ENCODE measurements at places on chromosomes 4 and X.
A peak's percentile ranks its signal among the peaks of the same experiment; 100 is the strongest.

GRCh38 chrX:39361736-39362135 is 560.5 kb downstream of the MID1IP1 start:
- DNase-seq = no peak

DNA sequence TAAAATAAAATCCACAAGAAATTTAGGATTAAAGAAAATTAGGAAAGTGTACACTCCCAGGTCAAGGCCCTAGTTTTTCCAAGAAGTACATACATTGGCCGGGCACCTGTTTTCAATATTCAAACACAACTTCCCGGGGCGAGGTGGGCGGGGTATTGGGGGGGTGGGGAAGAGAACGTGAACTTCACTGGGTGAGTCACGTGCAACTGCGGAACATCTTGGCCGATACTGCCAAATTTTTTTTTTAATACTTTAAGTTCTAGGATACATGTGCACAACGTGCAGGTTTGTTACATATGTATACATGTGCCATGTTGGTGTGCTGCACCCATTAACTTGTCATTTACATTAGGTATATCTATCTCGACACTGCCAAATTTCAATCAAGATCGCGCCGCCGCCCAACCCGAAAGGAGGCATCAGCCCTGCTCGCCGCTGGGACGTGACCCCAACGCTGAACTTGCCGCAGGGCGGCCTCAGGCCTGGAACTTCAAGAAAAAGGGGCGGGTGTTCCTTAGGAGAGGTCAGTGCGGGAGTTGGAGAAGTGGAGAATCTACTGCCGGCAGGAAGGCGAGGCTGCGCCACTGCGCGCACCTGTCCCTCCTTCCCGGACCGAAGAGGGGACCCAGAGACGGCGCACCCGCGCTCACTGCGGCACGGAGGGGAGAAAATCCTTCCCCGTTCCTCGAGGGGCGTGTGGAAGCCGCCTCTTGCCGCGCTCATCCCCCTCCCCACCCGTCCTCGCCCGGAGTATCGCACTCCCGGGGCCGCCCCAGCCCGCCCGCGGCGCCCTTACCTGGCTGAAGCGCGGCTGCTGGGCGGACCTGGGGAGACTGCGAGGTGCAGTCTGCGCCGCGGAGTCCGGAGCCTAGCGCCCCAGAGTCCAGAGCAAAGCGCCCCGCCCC is at the start of gene TEC:
TSS of gene TEC (minus strand) at position 883 of the 905 bp plus-strand sequence. CDS start 41,224 bp downstream, outside the sequence.
- peak; percentile 42 for DNase-seq

DNA sequence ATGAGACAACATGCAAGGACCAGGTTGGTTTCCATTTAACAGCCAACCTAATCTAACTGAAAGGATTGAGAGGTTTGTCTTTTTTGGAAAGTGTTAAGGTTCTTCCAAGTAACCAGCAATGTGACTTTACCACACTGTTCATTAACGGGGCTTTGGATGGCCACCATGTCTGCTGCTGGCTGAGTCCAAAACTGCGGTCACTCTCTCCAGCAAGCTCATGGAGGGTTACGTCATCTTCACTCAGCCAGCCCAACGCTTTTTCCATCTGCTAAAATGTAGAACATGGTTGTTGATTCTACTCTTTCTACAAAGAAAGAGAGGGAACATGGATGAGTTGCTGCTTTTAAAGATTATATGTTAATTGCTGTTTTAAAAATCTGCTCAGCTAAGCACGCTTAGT is 11.0 kb downstream of the PKD2 start:
- DNase-seq = no peak

GRCh38 chr4:139575072-139575471 is 19.1 kb upstream of the SETD7 start:
- no peak for DNase-seq

GRCh38 chr4:84875636-84876371 is 90.7 kb downstream of the WDFY3 start:
- DNase-seq = no peak

GRCh38 chrX:76920607-76921006 is 493.1 kb downstream of the MAGEE1 start:
- DNase-seq = no peak

- DNase-seq = no peak
Measured at GRCh38 chr4:111475001-111475400, 670.3 kb upstream of the FAM241A start.

- peak; percentile 22 for DNase-seq
Measured at GRCh38 chr4:113809311-113809710, 47.8 kb upstream of the CAMK2D start.

DNA sequence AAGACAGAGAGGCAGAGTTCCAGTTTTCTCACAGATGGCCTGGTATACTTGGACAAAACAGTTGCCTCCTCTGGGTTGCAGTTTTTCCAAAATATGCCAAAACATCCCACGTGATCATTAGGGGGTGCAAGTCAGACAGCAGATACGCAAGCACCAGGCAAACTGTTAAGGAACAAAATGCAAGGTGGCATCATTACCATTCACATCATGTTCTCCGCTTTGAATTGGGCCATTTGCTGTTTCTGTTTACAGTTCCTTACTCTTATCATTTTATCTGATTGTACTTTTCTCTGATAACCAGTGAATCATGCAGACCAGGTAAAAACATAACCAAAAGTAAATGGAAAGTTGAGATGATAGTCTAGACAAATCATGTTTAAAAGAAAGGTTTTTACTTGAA is 16.4 kb upstream of the HMGB3 start:
- DNase-seq = no peak

- DNase-seq = no peak
Measured at GRCh38 chr4:4792466-4792865, 67.0 kb upstream of the MSX1 start.

DNA sequence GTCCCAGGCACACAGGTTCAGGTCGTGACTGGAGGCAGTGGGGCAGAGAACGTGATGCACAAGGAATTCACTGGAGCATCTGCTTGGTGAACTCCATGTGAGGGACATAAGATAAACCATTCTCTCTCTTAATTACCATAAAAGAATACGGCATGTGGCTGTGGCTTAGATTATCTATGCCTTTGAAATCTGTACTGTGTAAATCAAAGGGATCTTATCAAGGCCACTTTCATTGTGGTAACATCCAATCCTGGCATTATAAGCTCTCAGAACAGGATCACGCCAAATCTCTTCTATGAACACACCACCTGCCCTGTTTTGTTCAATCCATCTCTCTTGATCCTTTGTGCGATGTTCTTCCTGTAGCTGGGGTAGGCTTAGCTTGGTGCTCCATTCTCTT is 192.3 kb downstream of the SPATA18 start:
- DNase-seq = no peak

- no peak for DNase-seq
Measured at GRCh38 chrX:69080855-69081465, 84.3 kb downstream of the PJA1 start.

DNA sequence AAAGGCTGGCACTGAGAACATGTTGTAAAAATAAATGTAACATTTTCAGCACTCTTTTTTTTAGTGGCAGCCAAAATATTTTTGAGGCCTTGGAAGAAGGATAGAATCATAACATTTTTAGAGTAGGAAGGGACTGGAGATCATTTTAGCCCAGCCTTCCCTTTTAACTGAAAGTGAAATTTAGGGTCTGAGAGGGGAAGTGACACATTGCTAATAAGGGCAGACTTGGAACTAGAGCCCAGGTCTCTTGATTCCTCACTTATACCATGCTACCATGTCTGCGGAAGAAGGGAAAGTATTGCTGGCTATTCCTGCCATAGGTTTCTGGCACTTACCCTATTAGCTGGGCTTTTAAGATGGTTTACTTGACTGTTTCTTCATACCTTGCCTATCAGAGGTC is 4.8 kb downstream of the WDR44 start:
- no peak for DNase-seq

GRCh38 chrX:10932842-10933440 is 178.2 kb upstream of the HCCS start:
- DNase-seq = no peak

DNA sequence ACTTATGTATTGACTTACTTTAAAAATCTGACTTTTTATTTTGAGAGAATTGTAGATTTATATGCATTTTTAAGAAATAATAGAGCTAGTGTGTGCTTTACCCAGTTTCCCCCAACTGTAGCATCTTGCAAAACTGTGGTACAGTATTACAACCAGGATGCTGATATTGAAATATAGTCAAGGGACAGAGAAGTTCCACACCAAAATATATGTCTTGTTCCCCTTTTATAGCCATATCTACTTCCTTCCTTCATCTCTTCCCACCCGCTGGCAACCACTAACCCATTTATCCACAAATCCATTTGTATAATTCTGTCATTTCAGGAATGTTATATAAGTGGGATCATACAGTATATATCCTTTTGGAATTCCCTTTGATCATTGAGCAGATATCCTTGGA is 16.8 kb downstream of the KDM6A start:
- DNase-seq = no peak

DNA sequence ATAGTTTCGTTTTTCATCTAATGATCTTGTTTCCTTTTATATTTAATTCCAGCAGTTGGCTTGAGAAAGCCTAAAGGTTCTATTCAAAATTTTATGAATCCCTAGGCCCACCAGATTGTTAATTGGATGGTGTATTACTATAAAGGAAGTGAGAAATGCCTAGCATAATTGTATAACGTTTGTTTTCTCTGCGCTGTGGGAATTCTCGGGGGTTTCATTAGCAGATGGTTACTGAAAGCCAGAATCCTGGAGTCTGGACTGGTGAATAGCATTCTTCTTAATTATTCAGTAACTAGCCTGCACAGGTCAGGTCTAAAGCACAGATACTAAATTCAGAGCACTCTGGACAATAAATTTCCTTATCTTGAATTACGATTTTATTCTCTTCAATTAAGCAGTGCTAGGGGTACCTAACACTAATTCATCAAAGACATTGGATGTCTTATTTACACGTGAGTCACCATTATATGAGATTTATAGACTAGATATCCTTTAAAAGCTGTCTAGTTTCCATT is 459.4 kb downstream of the DTHD1 start:
- DNase-seq = no peak

DNA sequence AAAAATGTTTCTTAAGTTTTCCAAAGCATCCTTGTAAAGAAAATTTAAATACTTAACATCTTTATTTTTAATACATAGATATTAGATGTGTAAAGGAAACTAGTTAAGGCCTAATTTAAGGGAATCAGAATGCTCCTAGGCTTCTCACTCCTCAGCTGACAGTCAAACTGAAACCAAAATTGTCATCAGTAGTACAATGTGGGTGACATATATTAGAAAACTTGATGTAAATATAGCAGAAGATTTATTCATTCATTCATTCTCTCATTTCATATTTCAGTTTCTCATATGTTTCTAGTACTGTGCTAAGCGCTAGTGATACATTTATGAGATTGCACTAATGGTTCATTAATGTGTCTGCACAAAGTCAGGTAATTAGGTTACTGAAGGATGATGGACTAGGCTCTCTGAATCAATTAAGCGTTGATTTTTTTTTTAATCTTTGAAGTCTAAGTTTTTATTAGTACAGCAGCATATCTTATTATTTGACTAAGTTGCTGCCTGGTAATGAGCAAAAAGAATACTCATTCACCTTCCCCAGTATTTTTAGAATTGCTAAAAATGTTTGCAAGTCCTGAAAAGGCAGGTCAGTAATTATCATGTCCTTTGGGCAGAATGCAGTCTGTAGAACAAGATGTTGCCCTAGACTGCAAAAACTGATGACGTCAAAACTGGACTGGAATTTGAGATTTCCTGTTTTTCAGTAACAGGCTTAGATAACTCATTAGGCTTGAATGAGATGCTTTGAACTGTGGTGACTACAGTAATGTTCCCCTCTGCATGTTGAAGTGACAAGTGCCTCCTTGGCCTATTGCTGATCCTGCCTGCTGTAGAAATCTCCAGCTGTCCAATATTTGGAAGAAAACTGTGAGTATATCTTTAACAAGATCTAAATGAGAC is 128.7 kb downstream of the ARHGAP24 start:
- DNase-seq = no peak

- no peak for DNase-seq
Measured at GRCh38 chr4:89351201-89351600, 43.6 kb upstream of the GPRIN3 start.

DNA sequence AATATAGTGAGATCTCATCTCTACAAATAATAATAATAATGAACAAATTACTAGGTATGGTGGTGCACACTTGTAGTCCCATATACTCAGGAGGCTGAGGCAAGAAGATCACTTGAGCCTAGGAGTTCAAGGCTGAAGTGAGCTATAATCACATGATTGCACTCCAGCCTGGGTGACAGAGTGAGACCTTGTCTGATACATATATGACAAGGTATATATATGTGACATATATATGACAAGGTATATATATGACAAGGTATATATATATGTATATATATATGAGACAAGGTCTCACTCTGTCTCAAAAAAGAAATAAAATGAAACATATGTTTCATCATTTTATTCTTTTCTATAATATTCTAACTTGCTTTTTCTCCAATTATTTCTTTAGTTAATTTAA is 278.1 kb upstream of the TET2 start:
- no peak for DNase-seq

DNA sequence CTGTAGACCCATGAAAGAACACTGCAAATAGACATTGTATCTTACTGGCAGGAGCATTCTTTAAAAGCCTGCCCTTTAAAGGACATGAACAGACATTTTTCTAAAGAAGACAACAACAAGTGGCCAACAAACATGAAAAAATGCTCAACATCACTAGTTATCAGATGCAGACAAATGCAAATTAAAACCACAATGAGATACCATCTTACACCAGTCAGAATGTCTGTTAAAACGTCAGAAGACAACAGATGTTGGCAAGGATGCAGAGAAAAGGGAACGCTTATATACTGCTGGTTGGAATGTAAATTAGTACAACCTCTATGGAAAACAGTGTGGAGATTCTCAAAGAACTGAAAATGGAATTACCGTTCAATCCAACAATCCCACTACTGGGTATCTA is 77.2 kb downstream of the ATP10D start:
- DNase-seq = no peak

GRCh38 chr4:90503677-90504076 is 376.5 kb downstream of the CCSER1 start:
- no peak for DNase-seq

DNA sequence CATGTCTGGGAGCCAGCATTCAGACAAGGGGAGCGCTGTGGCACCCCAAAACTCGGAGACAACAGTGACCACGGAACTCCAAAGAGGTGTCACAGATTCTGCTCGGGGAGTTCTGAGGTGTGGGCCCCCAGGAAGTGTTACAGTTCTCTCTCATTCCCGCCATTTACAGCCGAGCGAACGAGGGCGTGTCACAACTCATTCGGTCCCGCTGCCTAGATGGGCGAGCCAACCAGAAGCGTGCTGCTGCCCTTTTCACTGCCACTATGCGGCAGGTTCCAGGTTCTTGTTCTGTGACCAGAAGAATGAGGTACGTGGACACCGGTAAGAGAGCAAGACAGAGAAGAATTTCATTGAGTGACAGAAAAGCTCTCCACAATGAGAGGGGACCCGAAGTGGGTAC is 1370.6 kb upstream of the AGA start:
- DNase-seq = no peak

Data from stimulated activated naive CD8-positive, alpha-beta T cell treated with anti-CD3 and anti-CD28 coated beads, Interleukin-15, amount 100 ng/mL, for 72 hours (primary cell).